GM10248 (cell line): ENCODE measurements at places on chromosomes 13 and 19.

- no peak for DNase-seq
Observed at GRCh38 chr13:95133498-95133897, 167.8 kb downstream of the ABCC4 start.

DNA sequence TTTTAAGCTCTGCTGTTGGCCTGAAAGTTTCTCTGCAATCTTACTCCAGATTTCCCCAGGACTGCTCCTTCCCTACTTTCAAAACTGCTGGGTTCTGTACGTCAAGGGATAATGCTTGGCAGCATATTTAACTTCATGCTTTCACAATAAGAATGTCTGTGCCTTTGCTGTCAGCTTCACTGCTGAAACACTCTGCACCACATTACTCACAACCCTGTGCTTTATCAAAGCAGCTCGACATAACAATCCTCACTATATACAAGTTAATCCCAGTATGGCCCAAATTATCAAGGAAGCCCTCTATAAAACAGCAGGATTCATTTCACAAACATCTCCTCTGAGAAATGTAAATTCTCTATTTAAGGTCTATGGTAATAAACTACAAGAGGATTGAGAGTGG lies 17.5 kb downstream of the LATS2 start:
- DNase-seq, result no peak

GRCh38 chr19:11931051-11931450 lies 6.1 kb downstream of the ZNF700 start:
- no peak for DNase-seq

DNA sequence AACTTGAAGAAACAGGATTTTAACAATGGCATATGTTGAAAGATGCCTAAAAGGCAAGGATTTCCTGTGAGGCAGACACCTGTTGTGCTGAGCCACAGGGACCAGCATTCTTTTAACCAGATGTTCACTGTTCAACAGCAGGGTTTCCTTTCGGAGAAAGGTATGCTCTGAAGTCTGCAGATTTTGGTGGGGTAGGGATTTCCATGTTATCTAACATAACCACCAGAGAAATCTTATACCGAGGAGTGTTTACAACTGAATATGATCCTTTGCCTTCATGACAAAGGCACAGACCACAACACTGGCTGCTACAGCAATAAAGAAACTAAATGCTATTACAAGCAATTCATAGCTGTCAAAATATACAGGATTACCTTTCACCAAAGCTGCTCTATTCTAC lies 48.1 kb downstream of the MPHOSPH8 start:
- DNase-seq, result no peak

- DNase-seq, result no peak
Observed at GRCh38 chr19:44718441-44719261, 19.7 kb downstream of the CEACAM16 start.
